ENCODE measurements at places on chromosomes 12 and 14.
A peak's percentile ranks its signal among the peaks of the same experiment; 100 is the strongest.

- no peak for DNase-seq
Measured at GRCh38 chr14:52020866-52021717, 31.7 kb downstream of the RTRAF start.

DNA sequence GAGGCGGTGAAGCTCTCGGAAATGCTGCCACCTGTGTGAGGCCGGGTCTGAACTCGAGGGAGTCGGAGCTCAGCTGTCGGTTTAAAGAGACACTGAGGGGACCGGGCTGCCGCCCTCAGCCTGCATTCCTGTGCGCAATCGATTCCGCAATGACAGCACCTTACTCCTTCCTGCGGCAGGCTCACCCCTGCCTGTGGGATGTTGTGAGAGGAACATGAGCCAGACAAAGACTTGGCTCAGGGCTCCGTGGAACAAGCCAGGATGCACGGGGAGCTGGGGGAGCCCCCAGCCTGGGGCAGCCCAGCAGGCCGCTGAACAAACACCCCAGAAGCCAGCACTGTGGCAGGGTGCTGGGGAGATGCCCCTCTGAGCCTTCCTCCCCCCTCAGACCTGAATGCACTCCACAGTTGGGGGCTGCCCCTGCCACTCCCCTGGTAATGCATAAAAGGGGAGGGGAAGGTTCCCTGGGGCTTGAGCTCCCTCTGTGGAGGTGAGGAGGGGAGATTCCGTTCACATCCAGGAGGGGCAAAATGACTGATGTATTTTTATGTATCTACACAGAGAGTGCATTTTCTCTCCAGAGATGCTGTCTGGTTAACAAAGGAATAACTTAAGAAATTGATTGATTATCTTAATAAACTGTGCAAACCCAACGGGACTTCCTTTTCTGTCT lies 20.6 kb downstream of the RFLNA start:
- no peak for DNase-seq

GRCh38 chr12:58106195-58106594 lies 164.8 kb downstream of the ATP23 start:
- no peak for DNase-seq

DNA sequence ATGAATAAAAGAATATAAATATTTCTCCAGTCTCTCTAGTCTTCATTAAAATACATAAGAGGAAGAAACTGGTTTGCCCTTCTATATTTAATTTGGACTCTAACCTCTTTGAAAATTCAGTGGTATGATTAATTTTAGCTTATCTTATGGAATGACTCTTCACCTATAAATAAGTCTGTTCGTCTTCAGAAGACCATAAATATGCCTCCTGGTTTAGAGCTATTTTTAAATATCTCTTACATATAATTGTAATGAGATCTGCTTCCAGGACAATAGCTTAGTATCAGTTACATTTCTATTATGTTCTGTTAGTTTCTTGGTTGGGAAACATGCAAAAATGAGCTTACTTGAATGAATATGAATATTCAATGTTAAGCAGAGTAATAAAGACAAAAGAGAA lies 257.5 kb upstream of the HMGA2 start:
- DNase-seq, result no peak

DNA sequence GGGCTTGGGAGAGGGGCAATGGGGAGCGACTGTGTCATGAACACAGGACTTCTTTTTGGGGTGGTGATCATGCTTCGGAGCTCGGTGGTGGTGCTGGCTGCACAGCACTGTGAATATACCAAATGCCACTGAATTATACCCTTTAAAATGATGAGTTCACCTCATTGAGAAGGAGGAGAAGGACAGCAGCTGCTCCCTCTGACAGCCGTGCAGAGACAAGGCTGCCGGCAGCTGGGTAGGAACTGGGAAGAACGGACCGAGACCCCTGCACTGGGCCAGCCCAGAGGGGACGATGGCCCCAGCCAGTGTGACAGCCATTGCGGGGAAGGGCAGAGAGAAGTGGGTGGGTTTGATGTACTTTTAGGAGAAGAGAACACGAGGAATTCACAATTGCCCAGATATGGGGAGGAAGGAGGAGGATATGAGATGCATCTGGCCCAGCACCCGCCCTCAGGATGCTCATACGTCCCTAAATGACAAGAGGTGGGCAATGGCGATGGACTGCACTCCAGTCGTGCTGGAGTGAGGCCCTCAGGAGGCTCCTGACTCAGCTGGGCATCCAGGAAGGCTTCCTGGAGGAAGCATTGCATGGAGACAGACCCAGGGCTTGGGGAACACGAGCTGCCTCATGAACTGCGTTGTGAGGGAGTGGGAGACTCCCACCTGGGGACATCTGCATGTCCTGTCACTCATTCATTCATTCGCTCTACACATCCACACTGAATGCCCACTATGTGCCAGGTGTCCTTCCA lies 64.3 kb upstream of the C14orf180 start:
- DNase-seq, result no peak

- no peak for DNase-seq
Measured at GRCh38 chr14:51368721-51369163, 128.7 kb downstream of the TMX1 start.

DNA sequence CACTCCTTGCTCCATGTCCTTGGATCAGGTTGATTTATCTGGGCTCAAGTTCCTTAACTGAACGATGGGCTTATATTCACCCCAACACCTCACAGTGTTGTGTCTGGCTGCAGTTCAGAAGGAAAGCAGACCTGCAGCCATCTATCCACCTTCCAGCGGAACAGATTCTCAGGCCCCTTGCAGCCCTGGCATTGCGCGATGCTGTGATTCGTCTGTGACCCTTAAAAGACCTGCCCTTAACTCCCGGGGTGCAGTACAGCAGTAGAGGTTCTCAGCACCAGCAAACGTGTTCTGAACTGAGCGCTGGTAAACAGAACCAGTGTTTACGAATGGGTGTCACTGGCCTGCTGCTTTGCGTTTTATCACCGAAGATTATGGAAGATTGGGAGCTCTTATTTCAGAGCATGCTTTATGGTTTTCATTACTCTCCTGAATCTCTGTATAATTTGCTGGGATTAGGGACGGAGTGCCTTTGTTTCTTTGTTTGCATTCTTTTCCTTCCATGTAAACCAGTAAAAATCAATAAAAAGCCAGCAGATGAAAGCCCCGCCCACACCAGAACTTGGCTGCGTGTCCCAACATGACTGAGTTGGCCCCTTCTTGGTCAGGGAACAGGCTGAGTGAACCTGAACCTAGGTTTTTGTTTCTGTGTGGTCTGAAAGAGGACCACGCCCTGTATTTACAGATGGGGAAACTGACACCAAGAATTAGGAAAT lies 286.7 kb upstream of the CRY1 start:
- no peak for DNase-seq

DNA sequence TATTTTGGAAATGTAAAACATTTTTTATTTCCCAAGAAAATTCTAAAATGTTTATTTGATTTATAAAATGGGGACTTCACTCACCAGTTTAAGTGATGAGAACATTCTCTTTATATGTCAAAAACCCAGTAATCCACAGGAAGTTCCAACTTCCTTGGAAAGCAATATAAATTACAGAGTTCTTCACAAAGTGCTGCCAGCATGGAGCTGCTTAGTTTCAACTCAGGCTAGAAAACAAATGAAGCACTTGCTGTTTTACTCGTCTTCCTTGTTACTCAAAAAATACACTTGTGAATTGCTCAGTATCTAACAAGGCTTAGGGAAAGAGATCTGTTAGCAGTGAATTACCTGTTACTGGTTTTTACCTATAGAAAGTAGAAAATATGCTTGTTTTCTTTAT lies 942.7 kb upstream of the MDGA2 start:
- no peak for DNase-seq

GRCh38 chr12:106138633-106139421 lies at the start of gene NUAK1:
NUAK1 (minus strand) TSS chr12:106138954; CDS start chr12:106138653, 301 bp downstream.
- peak; percentile 60 for DNase-seq

- DNase-seq, result no peak
Measured at GRCh38 chr12:111823891-111824290, 18.1 kb upstream of the MAPKAPK5 start.
